ENCODE measurements at places on chromosomes 2 and 18. TPM values are rescaled to one million over a fixed set of nuclear protein-coding genes. Genes with fewer than 3 reads are reported as not detected.

The CENPA gene
- total RNA-seq = 67.8 TPM

The NGEF gene
- total RNA-seq = 35.4 TPM

The FLACC1 gene
- total RNA-seq = 1.3 TPM

The ITPRIPL1 gene
- 14.5 TPM for total RNA-seq

The GKN2 gene
- total RNA-seq = not detected

The SLC4A5 gene
- 0.10 TPM for total RNA-seq

The RPL37A gene
- 2,058 TPM for total RNA-seq

The ABCB11 gene
- total RNA-seq = not detected

The OR6B2 gene
- total RNA-seq = not detected

The NRBP1 gene
- total RNA-seq = 138 TPM

The SKOR2 gene
- not detected for total RNA-seq

The FBXO48 gene
- 0.98 TPM for total RNA-seq

The PLB1 gene
- 1.6 TPM for total RNA-seq

DNA sequence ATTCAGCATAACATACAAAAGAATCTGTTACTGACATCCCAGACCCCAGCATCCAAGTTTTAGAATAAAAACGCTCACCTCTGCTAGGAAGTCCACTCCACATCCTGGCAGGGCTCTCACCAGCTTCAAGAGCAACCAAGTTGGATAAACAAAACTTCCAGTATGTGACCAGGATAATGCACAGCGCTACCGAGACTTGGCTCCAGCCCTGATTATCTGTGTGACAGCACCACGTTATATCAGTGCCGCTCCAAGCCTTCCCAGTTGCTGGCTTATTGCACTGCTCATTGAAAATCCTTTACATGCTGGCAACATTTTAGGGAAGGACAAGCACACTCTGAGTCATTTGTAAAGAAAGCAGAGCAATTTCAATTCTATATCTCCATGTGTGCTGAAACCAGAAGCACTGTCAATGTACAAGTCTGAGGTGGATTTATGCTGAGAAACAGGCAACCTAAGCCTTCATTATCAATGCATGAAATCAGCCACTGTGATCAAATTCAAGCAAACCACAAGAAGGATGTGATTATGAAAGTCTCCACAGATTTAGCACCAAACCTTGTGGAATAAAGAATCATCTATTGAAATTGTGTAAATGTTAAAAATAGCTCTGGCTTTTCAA, 115.7 kb downstream of the ZNF385B start:
- peak; percentile 1 for DNase-seq

- peak; percentile 56 for DNase-seq
These were observed 189.5 kb downstream of the TFCP2L1 start for GRCh38 chr2:121095257-121096080.

DNA sequence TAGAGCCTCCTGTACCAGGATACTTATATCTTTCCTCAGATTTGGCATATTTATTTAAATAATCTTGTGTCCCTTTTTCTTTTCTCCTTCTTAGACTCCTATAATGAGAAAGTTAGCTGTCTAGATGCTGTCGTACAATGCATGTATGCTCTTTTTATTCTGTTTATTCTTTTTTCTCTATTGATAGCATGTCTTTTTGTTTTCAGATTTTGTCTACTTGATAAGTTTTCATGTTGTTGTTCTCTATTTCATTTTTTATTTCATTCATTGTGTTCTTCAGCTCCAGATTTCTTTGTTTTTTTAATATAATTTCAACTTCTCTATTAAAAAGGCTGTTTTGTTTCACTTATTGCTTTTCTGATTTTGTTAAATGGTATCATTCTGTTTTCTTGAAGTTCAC, 674.3 kb upstream of the POU3F3 start:
- DNase-seq = no peak

- peak; percentile 76 for DNase-seq
These were observed 1.8 kb downstream of the RTKN start for GRCh38 chr2:74439803-74440377.

DNA sequence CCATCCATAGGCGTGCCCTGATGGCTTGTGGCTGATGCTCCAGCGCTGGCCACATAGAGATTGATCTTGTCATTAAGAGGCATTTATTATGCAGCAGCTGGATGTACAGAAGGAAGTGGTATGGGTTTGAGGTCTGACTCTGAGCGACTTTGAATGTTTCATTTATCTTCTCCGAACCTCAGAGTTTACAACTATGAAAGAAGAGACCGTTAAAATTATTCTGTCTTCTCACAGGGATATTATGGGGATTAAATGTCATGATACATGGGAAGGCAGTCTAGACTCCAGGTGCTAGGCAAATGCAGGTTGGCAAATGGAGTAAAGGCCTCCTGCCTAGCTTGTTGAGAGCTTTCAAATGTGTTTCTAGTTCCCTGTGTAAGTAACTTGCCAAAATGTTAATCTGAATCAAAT, 30.3 kb downstream of the MOGAT1 start:
- peak; percentile 35 for DNase-seq

- no peak for DNase-seq
These were observed 3.6 kb upstream of the RNU2-63P start for GRCh38 chr2:88019985-88020384.

- peak; percentile 37 for DNase-seq
These were observed 34.7 kb downstream of the RBKS start for GRCh38 chr2:27855476-27855875.

- no peak for DNase-seq
These were observed 76.7 kb upstream of the CAVIN2 start for GRCh38 chr2:191923652-191923997.

DNA sequence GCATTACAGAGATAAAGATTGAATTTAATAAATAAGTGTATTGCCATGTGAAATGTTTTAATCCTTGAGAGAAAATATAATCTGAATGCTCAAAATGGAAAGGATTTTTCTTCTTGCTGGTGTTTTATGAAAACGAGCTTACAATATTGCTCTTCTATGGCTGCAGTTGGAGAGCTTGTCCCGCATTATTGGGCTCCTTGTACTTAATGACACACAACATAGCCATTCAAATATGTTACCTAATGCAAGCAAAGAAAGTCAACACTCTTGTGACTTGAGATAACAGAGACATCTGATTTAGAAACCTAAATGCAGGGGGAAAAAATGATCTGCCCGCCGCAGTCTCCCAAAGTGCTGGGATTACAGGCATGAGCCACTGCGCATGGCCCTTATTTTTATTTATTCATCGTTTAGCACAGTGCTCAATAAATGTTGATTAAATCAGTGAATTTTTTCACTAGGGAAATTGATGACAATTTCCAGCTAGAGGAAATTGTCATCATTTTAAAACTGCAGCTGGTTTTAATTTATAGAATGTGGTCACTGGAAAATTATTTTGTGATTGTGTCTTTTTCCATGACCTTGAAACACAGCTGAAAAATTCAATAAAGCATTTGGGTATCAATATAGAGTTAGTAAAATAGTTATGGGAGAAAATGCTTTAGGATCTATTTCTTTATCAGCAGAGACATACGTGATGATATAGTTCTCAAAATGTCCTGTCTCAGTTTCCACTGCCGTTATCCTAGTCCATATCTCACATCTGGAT, 2.4 kb upstream of the PRKD3 start:
- no peak for DNase-seq

GRCh38 chr2:7841751-7842150, 840.1 kb upstream of the ID2 start:
- peak; percentile 34 for DNase-seq

DNA sequence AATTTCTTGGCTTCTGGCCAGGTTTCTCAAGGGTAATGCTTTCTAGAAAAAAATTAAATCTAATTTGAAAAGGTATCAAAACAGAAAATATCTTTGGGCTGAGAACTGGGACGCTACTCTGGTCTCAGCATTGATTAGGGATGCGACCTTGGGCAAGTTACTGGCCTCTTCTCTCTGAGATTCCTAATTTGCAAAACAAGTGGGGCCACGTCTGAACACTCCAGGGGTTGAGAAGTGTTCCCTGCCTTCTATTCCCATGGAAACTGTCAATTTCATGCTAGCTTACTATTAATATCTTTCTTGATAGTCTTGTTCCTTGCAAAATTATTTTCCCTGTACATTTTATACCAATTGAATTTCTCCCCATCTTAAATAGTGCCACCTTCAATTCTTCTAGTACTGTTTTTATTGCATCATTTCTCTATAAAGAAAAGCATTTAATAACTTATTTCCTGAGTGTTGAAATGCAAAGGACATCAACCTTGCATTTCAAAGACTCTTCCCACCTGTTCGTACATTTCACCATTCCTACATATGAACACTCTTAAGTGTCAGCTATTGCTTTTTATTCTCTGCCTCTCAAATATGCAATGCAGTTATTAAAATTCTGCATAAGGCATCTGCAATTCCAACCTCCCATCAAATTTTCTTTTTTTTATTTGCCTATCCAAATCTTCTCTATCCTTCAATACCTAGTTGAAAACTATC, 118.3 kb upstream of the DSEL start:
- DNase-seq = no peak

DNA sequence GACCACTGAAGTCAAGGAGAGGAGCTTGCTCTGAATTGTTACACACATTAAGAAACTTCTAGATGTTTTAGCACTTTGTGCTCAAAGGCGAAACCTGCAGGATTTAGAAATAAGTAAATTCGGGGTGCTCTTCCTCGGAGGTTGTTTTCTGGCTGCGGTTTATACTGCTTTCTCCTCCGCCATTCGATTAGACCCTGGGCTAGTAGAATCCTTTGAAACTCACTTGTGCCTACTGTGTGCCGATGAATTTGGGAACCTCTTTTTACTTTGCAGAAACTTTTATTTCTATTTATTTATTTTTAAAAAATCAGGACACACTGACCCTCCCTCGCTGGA, 3.5 kb downstream of the MEIS1 start:
- DNase-seq = no peak

DNA sequence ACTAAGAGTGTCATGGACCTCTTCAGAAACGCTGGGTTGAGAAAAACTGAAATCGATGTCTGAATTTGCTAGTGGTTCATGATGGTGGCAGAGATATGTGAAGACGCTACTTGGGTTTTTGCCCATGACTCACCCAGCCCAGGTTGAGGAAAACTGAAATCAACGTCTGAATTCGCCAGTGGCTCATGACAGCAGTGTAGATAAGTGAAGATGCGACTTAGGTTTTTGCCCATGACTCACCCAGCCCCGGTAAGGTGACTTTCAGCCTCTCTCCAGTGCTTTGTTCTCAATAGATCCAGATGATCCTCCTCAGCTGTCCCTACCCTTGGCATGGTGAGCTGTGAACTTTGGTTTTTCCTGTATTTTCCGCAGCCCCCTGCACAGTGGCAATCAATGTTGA, 105.3 kb upstream of the SIX3 start:
- peak; percentile 38 for DNase-seq

- no peak for DNase-seq
These were observed 8.2 kb upstream of the PGAP1 start for GRCh38 chr2:196934672-196935071.

GRCh38 chr2:234060236-234060635, 9.7 kb downstream of the SPP2 start:
- no peak for DNase-seq

DNA sequence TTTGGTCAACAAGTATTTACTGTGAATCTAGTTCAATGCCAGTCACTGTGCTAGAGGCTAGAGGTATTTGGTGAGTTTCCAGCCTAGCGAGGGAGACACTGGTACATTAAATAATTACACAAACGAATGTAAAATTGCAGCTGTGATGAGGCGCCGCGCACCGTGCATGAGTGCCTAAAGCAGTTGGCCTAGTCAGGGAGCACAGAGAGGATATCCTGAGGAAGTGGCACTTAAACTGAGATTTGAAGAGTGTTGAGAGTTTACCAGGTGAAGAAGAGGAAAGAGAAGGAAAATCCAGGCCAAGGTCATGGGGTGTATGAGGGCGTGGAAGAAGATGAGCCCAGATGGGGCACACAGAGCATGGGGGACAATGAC, 157.6 kb upstream of the NDUFV2 start:
- no peak for DNase-seq

DNA sequence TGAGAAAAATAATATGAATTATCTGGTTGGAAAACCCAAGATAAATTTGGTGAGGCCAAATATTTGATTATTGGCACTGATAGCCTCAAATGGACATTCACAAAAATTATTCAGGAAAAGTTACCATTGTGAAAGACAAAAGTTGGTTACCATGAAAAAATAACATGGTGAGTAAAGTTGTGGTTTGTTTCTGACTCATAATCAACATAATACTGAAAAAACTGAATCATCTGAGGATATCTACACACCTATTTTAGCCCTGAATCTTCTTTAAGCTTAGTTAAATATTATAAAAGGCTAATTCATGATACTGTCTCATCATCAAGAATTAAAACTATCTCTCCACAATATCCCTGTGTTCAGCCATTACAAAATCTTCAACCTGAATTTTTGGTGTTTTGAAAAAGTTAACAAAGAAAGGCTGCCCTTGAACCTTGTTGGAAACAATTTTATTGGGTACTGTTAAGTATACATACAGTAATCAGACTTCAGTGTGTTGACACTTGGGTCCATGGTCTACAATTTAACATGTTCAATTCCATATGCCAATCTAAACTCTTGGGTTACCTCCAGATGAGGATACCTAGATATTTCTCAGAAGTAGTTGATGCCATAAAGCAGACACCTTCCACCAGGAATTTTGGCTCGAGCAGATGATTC, 607.5 kb upstream of the SLC39A10 start:
- DNase-seq = no peak

DNA sequence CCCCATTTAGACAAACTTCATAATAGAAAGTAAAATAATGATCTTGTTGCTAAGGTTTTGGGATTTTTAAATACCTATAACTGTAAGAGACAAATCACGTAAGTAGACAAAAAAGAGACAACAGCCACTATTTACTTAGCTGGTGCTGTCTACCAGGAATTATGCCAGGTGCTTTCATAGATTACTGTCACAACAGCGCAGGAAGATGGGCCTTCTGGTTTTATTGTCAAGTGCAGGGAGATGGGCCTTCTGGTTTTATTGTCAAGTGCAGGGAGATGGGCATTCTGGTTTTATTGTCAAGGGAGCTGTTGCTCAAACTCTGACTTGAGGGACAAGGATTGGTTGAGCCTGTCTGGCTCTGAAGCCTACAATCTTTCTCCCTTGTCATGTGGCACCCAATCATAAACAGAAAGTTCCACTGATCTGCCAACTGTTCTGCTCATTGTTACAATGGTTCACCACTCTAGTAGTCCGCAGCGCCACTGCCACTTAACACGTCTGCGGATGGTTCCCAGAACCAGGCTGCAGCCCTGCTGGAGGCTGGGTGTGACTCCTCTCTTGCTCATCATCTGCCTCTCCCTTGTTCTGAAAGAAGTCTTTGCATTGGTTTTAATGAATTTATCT, 95.0 kb downstream of the RNF144A start:
- DNase-seq = peak; percentile 90

DNA sequence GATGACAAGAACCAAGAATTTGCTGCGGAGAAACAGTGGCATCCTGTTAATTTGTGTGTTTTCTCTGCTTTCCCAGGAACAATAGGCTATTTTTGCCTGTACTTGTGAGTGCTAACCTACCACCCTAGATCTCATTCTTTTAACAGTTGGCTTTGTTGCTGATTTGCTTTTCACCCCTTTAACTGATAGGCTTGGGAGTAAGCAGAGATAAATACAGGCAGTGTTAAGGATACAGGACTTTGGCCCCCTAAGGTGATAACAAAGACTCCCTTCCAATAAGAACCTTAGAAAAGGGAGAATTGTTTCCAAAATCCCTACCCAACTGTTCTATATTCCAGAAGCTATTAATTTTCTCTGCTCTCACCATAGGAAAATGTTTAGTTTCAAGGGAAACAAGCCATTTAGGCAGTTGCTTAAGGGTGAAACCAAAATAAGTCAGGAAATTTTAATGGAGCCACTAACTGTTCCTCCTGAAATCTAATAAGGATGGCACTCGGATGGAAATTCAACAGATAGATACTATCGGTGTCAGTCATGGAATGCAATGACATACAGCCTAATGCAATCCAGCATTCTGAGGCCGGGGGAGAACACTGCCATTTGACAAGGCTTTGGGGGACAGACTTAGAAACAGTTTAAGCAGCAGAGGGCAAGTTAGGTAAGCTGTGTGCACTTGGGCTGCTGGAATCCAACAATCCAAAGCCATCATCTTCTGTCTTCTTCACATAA, 238.8 kb downstream of the RNF152 start:
- no peak for DNase-seq

Measured in RPMI7951 (cell line).